ENCODE measurements at places on chromosomes 7 and 10.
A peak's percentile ranks its signal among the peaks of the same experiment; 100 is the strongest.

GRCh38 chr10:13741438-13741837, 154.7 kb downstream of the PRPF18 start:
- DNase-seq = no peak

- no peak for DNase-seq
These were observed 113.3 kb downstream of the CPEB3 start for GRCh38 chr10:92177546-92177945.

DNA sequence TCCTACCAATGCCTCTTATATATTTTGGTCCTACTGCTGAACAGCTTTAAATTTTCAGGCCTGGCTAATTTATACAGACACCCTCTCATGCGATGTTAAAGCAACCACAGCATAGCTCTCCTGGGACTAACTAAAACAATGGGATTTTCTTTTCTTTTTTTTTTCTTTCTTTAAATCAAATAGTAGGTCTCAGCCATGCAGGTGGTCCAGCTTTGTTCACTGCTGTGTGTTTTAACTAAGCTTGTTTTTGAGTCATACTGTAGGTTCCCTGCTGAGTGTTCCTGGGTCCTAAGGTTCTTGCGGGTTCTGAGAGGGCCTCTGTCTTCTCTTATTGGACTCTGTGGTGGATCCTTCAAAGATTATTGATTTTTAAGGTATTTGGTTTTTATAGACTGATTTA, 113.1 kb upstream of the SORCS1 start:
- no peak for DNase-seq

- no peak for DNase-seq
These were observed 277.6 kb upstream of the PHF14 start for GRCh38 chr7:10696064-10696463.

DNA sequence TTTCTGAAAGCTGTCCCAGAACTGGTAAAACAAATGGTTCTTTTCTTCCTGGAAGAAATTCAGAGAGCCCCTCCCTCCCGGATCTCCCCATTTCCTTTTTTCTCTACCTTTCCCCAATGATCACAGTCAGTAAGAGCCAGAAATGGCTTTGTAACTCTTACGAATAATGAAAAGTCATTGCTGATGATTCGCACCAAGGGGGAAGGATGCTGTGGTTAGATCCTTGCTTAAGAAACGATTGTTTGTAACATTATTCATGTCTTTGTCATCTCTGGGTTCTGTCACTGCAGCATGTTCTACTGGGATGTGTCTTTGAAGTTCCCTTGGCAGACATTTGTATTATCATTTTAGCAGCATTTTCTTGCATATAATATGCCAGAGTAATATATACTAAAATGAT, 138.9 kb downstream of the CACNB2 start:
- no peak for DNase-seq

DNA sequence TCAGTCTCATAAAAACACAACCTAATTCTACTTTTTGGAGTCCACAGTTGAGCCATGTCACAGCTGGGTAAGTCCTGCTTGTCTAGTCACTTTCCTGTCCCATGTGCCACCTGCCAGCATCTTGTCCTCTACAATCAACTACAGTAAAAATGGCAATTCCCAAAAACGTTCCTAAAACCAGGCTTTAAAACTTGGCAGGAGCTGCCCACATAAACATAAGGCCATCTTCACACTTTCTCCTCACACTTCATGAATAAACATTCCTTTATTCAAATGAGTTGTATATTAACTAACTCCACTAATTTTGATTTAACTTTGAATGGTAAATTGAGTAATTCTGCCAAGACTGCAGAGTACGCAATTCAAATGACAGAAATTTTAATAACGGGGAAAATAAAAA, 49.5 kb downstream of the SFMBT2 start:
- no peak for DNase-seq

- DNase-seq = no peak
These were observed 132.3 kb downstream of the PLXNA4 start for GRCh38 chr7:132443761-132444520.

DNA sequence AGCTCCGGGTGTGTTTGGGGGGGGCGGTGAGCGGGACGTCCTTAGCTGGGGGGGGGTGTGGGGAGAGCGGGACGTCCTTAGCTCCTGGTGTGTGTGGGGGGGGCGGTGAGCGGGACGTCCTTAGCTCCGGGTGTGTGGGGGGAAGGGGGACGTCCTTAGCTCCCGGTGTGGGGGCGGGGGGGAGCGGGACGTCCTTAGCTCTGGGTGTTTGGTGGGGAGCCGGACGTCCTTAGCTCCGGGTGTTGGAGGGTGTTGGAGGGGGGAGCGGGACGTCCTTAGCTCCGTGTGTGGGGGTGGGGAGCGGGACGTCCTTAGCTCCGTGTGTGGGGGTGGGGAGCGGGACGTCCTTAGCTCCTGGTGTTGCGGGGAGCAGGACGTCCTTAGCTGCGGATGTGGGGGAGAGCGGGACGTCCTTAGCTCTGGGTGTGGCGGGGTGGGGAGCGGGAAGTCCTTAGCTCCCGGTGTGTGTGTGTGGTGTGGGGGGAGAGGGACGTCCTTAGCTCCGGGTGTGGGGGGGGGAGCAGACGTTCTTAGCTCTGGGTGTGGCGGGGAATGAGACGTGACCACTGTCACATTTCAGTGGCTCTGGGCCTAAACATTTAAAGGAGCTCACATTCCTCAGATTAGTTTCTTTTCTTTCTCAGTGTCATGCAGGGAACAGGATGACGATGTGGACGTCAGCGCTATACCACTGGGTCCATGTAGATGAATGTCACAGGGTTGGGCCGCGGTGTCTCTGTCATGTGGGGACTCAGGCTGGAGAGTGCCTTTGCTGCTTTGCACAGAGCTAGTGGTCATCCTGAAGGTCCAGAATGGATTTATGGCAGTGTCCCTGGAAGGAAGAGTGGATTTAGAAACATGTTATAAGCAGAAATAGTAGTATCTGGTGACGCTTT, 7.5 kb downstream of the DYNC2I1 start:
- no peak for DNase-seq

DNA sequence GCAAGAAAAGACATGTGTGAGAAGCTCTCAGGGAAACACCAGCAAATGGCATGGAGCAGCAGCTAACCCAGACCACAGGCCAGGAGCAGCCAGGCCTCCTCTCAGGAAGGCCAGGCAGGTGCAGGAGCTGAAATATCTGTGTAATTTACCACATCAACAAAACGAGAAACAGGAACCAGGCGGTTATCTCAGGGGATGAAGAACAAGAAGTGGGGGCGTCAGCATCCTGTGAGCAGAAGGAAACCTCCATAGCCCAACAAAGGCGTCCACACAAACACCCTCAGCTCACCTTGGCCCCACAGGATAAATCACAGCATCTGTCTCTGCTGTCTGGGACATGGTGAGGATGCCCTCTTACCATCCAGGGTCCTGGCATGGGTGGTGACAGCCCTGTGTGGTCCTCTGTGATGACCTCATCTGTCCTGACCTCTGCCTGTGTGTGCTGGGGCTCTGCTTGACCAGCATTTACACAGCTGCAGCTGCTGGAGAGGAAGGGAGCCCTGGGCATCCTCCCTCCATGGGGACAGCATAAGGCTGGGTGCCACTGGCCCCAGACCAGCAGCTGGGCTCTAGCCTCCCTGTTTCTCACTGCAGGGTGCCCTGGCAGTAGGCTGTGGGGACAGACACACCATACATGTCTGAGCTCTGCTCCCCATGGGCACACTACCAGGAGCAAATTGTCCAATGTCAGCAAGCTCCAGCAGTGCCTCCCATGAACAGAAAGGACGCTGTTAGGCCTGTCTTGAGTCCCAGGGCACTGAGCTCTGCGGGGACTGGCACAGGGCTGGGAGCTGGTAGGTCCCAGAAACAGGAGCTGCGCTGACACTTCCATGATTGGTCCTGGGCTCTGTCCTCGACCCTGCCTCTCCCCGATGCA, 34.6 kb downstream of the ANXA8 start:
- no peak for DNase-seq

DNA sequence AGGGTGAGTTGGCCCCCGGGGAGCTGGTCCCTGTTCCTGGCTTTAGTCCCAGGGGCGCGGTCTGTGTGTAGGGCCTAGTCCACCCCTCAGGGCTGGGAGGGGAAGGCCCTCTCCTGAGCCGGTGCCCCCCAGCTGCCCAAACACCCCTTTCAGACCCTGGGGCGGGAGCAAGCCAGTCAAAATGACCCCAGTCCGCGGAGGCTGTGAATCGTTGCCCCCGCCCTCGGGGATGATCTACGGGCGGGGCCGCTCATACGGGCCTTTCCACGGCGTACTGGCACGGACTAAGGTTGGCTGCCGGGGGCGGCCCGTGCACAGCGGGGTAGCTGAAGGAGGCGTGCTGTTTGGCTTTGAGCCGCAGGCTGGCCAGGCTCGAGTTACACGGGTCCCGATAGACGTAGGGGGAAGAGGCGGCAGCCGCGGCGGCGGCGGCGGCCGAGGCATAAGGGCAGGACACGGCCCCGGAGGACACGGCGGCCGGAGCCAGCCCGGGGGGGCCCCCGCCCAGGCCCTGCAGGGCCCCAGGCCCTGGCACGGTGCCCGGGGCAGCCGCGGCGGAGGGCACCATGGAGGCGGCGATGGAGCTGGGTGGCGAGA, 4.3 kb downstream of the ELOVL3 start:
- DNase-seq = peak; percentile 71

DNA sequence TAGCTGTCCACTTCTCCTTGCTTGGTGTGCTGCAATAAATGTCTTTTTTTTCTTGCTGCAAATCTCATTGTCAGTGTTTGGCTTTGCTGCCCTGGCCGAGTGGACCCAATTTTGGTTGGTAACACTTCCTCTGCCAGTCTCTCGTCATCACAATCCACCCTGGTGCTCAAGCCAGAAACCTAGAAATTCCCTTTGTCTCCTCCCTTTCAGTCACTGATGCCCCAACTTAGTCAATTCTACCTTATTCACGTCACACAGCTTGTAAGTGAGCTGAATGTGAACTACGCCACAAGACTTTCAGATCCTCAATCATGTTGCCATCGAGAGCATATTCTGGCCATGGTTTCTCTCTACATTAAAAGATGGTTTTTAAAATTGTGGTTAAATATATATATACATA, 13.0 kb upstream of the FRA10AC1 start:
- no peak for DNase-seq

GRCh38 chr7:139634087-139634486, 110.6 kb downstream of the CLEC2L start:
- DNase-seq = no peak

DNA sequence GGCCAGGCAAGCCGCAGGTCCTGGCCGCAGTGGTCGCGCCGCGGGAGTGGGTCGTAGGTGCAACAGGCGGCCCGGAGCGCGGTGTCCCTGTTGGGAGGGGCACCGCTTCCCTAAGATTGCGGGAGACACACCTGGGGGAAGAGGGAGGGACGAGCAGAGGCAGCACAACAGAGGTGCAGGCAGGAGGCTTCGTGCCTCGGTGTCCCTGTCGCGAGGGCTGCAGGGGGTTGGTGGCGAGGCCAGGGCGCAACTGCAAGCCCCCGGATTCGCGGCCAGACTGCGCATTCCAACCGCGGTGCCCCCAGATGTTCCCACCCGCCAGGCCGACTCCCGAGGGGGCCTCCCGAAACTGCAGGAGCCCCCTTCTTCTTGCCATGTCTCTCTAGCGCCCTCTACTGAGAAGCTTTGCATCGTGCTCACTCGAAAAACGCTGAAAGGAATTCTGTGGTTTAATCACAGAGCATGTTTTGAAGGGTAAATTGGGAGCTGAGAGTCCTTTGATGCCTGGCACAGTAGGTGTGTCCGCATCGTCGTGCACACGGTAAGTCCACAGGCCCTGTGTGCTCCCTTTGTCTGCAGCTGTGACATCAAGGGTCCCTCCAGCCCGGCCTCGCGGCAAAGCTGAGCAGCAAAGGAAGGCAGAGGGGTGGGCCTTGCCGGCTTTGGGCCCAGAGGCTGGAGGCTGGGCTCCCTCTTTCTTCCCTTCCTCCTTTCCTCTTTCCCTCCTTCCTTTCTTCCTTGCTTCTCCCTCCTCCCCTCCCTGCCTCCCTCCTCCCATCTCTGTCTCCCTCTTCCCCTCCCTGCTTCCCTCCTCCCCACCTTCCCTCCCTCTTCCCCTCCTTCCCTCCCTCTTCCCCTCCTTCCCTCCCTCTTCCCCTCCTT, 6.2 kb upstream of the MBL2 start:
- DNase-seq = peak; percentile 31

GRCh38 chr10:48324580-48324979, 18.1 kb downstream of the MAPK8 start:
- DNase-seq = no peak

- DNase-seq = no peak
These were observed 147.7 kb upstream of the BMPER start for GRCh38 chr7:33757563-33758165.

GRCh38 chr7:216360-217300, 24.3 kb downstream of the FAM20C start:
- no peak for DNase-seq

DNA sequence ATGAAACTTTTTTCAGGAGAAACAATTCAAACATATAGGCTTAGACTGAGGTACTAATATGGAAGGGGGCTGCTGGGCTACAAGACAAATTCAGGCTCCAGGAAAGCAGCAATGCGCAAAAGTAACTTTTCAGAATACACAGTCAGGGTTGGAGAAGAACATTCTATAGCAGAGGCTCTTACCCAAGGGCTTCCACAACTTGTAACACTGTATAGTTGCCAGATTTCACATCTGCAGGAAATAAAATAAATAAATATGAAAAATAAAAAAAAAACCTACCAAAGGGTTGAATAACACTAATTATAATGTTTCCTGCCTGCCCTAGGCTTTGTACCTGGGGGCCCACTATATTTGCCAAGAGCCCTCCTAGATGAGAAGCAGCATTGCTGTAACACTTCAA, 14.3 kb downstream of the MMS19 start:
- DNase-seq = no peak

- DNase-seq = no peak
These were observed 68.8 kb downstream of the TMEM168 start for GRCh38 chr7:112721366-112721765.

GRCh38 chr10:59607970-59608369, 101.7 kb downstream of the SLC16A9 start:
- no peak for DNase-seq

- DNase-seq = peak; percentile 78
These were observed 38.8 kb downstream of the PSAP start for GRCh38 chr10:71812016-71812912.

- no peak for DNase-seq
These were observed 141.7 kb upstream of the COL1A2 start for GRCh38 chr7:94252971-94253370.

- DNase-seq = no peak
These were observed 52.3 kb downstream of the HECW1 start for GRCh38 chr7:43164757-43165156.

DNA sequence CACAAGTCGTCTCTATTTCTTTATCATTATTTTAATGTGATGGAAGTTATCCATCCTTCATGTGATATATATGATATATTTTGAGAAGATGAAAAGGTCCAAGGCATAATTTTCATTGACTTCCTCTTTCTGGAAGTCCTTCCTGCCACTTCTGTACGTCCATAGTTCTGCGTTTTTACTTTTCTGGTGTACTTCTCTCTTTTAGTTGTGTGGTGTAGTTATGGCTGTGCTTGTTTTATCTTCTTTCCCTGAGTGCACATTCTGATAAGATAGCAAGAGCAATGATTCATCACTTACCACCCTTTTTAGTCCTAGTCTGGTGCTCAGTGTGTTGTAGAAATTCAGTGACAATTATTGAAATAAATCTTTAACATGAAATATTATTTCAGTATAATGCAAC, 231.3 kb upstream of the FERD3L start:
- no peak for DNase-seq

DNA sequence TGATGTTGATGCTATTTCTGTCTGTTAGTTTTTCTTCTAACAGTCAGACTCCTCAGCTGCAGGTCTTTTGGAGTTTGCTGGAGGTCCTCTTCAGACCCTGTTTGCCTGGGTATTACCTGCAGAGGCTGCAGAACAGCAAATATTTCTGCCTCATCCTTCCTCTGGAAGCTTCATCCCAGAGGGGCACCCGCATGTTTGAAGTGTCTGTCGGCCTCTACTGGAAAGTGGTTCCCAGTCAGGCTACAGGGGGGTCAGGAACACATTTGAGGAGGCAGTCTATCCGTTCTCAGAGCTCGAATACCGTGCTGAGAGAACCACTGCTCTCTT, 13.3 kb upstream of the CYP3A5 start:
- DNase-seq = no peak

Data from glutamatergic neuron (in vitro differentiated cells).